NCI-H774 (cell line): ENCODE measurements at places on chromosomes 7 and 10.
A peak's percentile ranks its signal among the peaks of the same experiment; 100 is the strongest.

DNA sequence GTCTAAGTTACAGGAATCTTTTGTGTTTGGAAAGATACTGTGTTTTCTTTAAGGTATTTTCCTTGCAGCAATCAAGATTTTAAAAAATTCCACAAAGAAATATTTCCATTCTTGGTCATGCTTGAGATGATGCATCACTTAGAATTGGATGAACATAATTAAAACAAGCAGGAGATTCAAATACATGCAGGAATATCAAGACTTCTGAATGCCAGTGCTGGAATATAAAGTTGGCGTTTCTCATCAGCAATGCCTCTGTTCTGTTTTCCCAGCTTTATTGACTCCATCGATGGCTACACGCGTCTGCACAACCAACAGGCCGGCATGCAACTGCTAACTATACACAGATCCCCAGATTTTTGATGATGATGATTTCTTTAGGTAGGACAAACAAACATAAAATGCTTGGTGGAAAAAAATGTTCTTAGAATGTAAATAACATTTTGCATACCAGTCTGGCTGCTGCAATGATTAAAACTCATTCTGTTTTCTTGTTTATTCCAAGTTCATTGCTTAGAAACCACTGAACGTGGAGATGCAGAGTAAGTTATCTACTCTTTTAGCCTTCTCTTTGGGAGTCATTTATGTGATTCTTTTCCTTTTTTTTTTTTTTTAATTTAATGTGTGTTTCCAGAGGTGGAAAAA lies 91.3 kb upstream of the FAM171A1 start:
- no peak for DNase-seq

- DNase-seq = no peak
Observed at GRCh38 chr7:135768064-135768463, 19.5 kb upstream of the FAM180A start.

DNA sequence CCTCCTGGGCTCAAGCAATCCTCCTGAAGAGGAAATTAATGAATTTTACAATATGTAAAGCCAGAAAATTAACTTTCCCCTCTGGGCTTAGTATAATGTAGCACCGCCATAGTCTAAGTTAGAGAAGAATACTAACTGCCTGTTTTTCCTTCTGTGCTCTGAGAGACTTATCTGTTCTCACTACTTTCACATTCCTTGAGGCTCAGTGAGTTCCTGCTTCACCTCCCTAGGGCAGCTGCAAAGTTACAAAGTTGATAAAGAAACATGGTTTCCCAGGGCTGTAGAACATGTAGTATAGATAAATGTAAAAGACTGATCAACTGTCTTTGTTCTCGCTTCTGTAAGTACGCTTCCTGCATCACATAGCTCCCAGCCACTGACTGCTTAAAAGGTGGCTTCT lies 16.0 kb upstream of the OLAH start:
- no peak for DNase-seq

- DNase-seq = no peak
Observed at GRCh38 chr10:131816157-131816775, 84.5 kb upstream of the PPP2R2D start.

GRCh38 chr7:73918926-73919693 lies 58.2 kb downstream of the TMEM270 start:
- DNase-seq = no peak

DNA sequence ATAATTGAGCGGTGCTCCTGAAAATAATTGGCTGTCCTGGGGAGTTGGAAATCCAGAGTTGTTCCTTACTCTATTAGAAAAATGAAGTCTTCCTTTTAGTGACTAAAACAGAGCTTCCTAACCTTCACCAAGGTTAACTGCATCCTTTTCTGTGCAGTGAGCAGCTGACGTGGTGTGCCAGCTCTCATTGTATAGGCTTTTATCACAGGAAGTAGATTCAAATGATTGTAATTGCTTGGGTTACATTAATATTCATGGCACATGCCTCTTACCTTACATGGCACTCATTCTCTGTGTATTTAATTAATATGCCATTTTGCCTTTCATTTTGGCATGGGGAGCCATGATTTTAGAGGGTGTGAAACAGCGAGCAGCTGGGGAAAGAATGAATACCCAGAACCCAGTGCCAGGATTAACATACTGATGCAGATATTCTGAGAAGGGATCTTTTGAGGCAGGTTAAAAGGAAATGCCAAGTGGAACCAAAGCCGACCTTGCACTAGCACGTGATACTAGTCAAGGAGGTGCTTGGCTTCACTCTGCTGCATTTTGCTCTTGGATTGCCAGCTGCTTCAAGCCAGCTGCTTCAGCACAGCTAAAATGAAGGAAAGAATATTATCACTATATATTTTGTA lies 115.3 kb downstream of the ST7 start:
- peak; percentile 44 for DNase-seq

DNA sequence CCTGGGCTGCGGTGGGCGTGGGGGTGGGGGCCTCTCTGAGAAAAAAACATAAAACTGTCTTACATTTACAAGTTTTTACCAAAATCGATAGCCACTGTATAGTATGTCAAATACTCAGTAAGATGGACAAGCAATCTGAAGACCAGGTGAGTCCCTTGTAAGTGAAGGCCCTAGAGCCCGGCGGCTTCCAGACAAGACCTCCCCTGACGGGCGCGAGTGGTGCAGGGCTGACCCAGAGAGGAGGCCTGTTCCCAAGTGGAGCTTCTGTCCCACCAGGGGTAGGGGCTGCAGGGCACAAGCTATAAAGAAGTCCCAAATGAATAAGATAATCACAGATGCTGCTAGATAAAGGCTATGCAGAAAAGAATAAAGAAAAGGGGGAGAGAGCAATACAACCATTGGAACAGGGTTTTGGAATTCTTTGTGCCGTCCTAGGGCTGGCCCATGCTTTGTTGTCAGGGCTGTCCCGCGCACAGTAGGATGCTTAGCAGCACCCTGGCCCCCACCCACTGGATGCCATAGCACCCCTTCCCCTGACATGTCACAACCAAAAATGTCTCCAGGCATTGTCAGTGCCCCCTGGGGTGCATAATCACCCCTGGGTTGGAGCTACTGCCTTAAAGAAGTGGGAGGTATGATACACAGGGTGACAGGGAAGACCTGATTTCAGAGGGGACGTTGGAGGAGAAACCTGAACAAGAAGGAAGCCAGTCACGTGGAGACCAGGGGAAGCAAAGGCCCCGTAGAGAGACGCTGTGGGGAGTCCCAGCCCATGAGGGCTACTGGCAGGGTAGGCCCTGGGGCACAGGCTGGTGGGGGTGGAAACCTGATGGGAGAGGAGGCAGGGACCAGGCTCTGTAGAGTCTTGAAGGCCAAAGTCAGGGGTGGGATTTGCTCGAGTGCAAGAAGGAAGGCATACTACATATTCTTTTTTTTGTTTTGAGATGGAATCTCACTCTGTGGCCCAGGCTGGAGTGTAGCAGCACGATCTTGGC lies 43.1 kb downstream of the CHST15 start:
- no peak for DNase-seq

- DNase-seq = no peak
Observed at GRCh38 chr7:44881610-44882009, 3.7 kb downstream of the PURB start.

- no peak for DNase-seq
Observed at GRCh38 chr10:65090991-65091390, 1569.8 kb downstream of the REEP3 start.

GRCh38 chr10:15841696-15842095 lies 18.6 kb downstream of the MINDY3 start:
- no peak for DNase-seq

- DNase-seq = no peak
Observed at GRCh38 chr10:4397337-4397736, 428.7 kb upstream of the AKR1E2 start.

DNA sequence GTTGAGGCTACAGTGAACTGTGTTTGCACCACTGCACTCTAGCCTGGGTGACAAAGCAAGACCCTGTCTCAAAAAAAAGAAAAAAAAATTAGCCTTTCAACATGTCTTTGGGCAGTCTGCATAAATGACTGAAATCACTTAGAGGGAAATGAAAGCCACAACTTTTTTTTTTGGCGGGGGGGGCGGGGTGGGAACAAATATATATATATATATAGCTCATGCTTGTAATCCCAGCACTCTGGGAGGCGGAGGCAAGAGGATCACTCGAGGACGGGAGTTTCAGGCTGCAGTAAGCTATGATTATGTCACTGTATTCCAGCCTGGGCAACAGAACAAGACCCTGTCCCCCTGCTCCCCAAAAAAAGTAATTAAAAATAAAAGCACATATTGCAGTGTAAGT lies 23.4 kb upstream of the MICU1 start:
- no peak for DNase-seq

DNA sequence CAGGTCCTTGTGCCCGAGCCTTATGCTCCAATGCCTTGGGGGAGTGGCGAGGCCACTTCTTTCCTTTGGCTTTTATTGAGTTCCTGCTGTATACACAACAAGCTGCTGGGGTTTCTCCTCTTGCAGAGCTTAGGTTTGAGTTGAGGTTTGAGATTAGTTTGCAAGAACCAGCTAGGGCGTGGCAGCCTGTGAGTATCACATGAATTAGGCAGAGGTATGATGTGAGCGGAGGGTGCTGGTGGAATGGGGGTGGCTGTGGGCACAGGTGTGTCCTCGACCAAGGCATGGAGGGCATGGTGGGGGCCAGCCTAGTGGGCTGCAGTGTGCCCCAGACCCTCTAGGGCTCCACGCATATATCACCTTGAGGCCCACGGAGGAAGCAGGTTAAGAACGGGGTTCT lies 123.3 kb downstream of the DOCK1 start:
- no peak for DNase-seq

GRCh38 chr7:99669782-99670181 lies 10.0 kb downstream of the CYP3A5 start:
- no peak for DNase-seq

GRCh38 chr7:155733582-155734444 lies 78.5 kb downstream of the SHH start:
- no peak for DNase-seq

- DNase-seq = no peak
Observed at GRCh38 chr10:132376394-132376851, 20.6 kb upstream of the PWWP2B start.

DNA sequence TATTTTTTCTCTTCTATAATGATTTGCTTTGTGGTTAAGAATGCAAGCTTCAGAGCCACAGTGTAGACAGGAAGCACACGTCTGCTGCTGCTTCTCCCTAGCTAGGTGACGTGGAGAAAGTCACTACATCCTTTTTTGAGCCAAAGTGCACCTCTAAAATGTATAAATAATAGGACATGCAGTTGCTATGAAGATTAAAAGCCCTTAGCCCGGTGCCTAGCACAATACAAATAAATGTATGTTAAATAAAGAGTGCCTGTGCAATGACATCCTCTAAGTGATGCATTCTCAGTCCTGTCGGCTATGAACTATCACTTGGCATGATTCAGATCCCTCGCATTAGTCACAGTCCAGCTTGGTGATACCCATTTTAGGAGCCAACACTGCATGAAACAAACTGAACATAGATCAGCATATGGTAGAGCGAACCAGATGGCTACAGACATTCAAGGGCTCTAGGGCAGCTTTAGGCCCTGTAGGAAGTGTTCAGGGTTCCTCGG lies 4.8 kb upstream of the TRDMT1 start:
- no peak for DNase-seq

DNA sequence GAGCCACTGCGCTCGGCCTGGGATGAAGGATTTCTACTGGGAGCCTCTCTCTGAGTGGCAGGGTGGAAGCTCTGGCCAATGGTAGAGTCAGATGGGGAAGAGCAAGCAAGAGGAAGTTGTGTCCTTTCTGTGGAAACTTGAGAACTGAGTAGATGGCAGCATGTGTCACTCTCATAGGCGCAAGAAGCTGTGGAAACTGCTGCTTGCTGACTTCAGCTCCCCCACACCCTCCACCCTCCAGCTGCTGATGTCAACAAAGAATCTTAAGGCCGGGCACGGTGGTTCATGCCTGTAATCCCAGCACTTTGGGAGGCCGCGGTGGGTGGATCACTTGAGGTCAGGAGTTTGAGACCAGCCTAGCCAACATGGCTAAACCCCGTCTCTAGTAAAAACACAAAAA lies 39.8 kb upstream of the SRGN start:
- no peak for DNase-seq

GRCh38 chr10:91391920-91392319 lies 18.2 kb upstream of the HECTD2 start:
- no peak for DNase-seq

GRCh38 chr7:23277359-23277989 lies 21.7 kb upstream of the MALSU1 start:
- DNase-seq = peak; percentile 45

DNA sequence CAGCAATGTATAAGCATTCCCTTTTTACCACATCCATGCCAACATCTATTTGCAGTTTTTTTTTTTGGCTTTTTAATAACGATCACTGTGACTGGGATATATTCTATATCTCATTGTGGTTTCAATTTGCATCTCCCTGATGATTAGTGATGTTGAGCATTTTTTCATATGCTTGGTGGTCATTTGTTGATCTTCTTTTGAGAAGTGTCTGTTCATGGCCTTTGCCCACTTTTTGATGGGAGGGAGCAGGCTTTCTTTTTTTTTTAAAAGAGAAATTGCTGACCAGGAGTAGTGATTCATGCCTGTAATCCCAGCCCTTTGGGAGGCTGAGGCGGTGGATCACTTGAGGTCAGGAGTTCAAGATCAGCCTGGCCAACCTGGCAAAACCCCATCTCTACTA lies 4.0 kb downstream of the MUC17 start:
- no peak for DNase-seq

DNA sequence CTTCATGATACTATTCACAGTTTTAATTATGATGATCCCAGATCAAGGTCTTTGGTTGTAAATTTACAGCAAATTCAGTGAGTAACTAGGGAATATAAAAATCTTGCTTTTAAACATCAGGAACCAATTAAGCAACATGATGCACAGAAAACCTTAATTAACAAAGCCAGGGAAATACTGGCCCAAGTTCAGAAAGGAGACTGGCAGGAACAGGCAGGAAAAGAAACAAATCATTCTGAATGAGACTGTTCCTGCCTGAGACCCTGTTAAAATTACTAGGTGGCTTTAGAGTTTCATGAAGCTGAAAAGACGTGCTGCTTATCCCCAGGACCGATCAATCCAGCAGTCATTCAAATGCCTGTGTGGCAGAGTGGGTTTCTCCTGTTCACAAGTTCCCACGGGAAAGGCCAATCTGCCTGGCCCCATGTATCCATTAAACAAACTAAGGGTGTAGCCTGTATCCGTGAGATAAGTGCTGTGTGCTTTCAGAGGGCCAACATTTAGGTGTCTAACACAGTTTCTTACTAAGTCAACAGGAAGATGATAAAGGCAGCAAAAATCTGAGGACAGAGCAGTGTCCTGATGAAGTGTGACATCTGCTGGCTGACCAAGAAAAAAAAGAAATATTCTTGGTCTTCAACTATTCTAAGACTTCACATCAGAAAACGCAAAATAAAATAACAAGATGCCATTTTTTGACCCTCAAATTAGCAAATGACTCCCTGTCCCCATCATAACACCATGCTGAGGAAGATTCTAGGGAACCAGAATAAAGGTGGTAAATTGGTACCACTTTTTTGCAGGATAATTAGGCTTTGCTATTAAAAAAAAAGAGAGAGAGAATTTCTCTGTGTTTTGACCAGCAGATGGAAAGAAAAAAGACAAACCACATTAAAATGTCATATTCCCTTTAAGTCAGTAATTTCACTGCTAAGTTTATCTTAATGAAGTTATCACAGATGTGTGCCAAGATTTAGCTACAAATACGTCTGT lies 34.2 kb downstream of the PUS7 start:
- DNase-seq = no peak

- no peak for DNase-seq
Observed at GRCh38 chr7:142459551-142459963, 201.7 kb upstream of the PRSS58 start.

- DNase-seq = no peak
Observed at GRCh38 chr10:31204090-31204489, 114.9 kb upstream of the ZEB1 start.

GRCh38 chr10:101760510-101760909 lies 15.4 kb downstream of the FGF8 start:
- no peak for DNase-seq

- no peak for DNase-seq
Observed at GRCh38 chr7:158602905-158603772, 15.5 kb upstream of the PTPRN2 start.
